ENCODE measurements at places on chromosomes 4 and X.

DNA sequence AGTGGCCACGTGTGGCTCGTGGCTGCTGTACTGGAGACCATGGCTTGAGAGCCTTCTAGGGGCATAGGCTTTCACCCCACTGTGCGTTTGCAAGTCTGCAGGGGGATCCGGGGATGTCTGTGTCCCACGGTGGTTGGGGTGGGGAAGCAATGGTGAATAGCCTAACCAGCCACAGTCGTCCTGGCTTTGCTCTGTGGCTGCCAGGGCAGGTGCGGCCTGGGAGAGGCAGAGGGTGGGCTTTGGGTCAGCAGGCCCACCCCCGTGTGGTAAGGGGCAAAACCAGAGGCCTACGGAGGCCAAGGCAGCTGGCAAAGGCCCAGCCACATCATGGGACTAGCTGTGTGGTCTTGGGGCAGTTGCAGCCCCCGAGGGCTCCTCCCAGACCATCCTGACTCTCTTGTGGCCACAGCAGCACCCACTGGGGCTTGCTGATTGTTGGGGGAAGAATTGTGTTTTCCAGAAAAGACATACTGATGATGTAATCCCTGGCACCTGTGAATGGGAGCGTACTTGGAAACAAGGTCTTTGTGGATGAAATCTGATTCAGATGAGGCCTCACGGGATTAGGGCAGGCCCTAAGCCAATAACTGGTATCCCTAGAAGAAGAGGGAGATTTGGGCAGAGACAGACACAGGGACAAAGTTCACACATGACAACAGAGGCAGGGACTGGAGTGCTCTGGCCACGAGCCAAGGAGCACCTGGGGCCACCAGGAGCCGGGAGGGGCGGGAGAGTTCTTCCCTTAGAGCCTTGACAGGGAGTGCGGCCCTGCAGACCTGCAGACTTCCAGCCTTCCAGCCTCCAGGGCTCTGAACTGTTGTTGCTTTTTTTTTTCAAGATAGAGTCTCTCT lies 2.9 kb downstream of the CPZ start:
- no peak for DNase-seq

GRCh38 chr4:171889681-171890080 lies 76.5 kb downstream of the GALNTL6 start:
- no peak for DNase-seq

DNA sequence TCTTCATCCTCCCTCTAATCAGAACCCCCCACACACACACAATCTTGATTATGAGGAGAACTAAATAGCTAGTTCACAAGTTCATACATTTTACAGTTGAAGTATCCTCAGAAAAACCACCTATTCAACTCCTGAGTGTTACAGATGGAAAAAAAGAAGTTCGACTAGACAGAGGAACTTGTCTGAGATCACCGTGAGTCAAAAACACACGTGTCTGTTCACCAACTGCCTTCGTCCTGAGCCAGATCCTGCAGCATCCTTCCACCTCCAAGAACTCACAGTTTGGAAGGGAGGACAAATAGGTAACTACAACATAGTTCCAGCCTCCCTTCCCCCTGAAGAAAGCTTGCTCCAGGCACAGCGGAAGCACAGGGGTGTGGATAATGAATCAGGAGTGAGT lies 19.0 kb upstream of the IRAK1 start:
- no peak for DNase-seq

GRCh38 chr4:75561789-75562188 lies 5.9 kb downstream of the ODAPH start:
- peak; percentile 4 for DNase-seq

DNA sequence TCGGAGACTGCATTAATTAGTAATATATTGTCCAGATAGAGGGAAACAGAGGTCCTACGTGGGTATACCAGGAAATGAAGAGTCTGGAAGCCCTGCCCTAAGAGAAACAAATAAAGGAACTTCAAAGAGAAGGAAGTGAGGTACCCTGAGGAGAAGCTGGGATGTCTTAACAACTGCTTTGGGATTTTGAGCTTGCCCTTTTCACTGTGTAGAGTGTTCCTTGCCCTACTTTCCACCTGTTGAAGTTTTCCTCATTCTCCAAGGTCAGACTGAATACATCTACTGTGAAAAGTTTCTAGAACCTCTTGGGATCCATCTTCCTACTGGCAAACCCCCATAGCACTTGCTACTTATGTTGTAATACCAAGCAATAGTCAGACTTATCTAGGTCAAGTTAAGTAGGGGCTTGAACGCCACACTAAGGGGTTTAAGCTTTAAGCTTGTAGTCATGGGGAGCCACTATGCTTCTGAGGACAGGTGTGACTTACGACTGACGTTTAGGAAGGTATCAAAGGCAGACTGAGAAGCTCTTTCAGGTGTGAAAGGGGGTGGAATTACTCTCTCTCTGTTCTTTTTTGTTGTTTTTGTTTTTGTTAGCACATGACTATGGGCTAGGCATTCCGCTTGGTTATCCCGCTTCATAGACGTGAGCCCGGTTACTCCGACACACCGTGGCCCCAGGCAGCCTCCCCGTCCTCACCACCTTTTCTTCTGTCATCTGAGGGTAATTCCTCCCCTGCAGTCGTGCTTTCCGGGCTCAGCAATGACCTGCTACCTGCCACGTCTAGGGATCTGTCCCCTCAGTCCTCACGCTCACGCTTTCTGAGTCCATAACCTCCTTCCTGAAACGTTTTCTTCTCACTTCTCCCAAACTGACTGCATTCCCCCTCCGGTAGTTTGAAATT lies 959 bp upstream of the REST start:
- DNase-seq, result no peak

DNA sequence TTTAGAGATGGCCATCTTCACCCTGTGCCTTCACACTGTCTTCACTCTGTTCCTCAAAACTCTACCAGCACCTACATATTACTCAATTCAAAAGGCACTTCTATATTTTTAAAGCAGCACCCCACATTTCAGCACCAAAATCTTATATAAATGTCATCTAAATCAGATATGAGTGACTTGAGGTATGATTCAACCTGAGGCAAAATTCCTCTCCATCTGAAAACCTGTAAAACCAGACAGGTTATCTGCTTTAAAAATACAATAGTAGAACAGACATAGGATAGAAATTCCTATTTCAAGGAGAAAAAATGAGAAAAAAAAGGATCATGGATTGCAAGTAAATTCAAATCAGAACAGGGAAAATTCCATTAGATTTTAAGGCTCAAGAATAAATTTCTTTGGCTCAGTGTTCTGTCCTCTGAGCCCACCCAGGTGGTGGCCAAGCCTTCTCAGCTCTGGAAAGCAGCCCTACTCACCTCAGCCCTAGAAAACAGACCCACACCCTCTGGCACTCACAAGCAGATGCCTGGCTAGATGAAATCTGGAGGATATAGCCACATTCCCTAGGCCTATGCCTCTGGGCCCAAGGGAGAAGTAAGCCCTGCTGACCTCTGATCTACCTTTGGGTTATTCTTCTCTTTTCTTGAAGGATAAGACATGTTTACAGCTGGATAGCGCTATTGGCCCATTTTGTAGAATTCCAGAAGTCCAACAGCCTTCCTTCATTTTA lies 240.4 kb upstream of the ZCCHC13 start:
- no peak for DNase-seq

DNA sequence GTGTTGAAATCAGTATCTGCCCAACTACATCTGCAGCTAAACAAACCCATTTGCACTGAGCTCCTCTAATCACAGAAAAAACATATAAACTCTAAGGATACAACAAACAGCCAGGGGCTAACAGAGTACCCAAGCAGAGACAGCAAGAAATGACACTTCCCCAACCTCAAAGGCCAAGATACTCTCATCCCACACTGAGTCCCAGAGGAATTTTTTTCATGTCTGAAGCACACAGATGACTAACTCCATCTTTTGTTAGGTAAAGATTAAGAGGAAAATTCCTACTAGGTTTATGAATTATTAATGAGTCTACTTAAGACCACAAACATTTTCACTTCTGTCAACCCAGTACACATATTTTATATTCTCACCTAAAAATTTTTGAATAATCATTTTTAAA lies 31.6 kb downstream of the SEPSECS start:
- DNase-seq, result no peak

DNA sequence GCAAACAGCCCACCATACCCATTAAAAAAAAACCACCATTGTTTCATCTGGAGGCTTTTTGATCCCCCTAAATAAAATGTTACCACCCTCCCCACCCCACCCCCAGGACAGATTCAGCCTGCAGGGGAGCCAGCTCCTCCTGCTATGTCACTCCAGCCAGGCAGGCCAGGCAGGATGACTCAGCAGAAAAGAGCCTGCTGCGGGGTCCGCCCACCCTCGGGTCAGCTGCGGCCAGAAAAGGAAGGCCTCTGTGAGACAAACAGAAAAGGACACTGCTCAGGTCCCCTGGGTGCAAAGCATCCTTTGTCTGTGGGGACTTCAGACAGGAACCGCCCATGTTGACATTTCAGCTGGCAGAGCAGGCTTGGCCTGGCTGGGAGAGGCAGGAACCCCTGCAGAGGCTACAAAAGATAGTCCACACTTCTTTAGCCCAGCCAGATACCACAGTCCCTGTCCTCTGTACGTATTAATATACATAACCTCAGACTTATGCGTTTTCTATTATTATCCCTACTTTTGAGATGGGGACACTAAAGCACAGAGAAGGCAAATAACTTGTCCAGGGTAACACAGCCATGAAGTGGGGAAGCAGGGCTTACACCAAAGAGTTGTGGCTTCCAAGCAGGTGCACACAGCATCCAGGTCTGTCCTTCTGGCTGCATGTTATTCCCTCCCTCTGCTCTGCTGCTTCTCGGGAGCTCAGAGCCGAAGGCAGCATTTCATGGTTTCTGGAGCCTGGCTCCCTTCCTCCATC lies 147.7 kb downstream of the CPEB2 start:
- DNase-seq, result peak; percentile 87

GRCh38 chr4:40265910-40266274 lies 69.1 kb downstream of the RHOH start:
- DNase-seq, result no peak

DNA sequence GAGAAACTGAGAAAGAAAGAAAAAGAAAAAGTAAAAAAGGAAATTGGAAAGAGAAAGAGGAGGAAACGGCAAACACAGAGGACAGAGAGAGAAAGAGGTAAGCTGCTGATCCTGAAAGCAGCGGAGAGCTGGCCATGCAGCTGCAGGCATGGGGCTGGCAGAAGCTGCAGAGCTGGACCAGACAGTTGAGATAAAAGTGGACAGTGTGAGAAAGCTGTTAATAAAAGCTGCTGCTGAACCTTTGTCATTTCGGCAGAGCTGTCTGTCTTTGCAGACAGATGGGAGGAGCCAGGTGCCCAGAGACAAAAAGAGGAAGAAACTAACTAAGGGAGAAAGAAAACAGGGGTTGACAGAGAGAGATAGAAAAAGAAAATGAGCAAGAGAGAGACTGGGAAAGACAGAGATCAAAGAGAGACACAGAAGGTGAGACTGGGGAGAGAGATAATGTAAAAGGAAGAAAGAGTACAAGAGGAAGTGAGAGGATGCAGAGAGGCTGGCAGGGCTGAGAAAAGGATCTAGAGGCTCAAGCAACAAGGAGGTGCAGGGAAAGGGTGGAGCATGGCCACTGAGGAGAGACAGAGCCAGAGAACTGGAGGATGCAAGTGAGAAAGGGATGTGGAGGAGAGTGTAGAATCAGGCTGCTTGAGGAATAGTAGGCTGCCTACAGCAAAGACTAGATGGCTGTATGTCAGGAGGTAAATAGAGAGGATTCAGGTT lies 376.8 kb upstream of the FGF16 start:
- DNase-seq, result no peak

DNA sequence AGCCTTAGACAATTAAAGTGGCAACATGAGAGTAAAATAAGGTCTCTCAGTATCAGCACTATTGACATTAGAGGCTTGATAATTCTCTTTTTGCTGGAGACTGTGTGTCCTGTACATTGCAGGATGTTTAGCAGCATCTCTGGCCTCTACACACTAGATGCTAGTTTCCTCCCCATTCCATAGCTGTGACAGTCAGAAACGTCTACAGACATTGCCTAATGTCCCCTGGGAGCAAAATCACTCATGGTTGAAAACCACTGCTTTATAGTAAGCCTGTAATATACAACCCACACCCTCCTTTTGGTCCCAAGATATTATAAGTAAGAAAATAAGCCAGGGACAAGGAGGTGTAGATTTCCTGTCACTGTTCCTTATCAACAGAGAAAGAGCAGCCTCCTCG lies 166.0 kb downstream of the FRMPD4 start:
- no peak for DNase-seq

- no peak for DNase-seq
Measured at GRCh38 chrX:38675856-38676255, 114.5 kb downstream of the TSPAN7 start.

- DNase-seq, result peak; percentile 81
Measured at GRCh38 chrX:134622813-134623185, 35.5 kb downstream of the PLAC1 start.

DNA sequence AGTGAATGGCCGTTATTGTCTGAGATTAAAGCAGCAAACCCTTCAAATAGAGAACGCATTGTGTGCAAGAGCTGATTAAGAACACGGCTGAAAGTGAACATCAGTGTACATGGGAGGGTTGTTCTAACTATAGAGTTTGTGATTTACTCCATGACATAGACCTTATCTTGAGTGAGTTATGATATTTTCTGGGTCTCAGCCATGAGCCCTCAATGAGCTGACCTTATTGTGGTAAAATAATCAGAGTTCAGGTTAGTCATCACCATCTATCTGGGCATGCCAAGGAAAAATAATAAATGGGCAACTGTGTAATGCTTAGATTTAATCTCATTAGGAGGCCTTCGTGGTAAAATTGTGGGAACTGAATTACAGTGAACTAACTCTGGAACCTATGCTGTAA lies 33.2 kb upstream of the CLDN24 start:
- peak; percentile 73 for DNase-seq

GRCh38 chrX:113058634-113059033 lies 218.0 kb upstream of the AMOT start:
- peak; percentile 29 for DNase-seq

- no peak for DNase-seq
Measured at GRCh38 chr4:6561173-6561516, 13.8 kb upstream of the MAN2B2 start.

- DNase-seq, result no peak
Measured at GRCh38 chr4:170051402-170051801, 25.2 kb upstream of the MFAP3L start.

- no peak for DNase-seq
Measured at GRCh38 chrX:48827654-48827968, 1.3 kb downstream of the ERAS start.

- DNase-seq, result no peak
Measured at GRCh38 chr4:4912155-4912554, 52.7 kb downstream of the MSX1 start.

DNA sequence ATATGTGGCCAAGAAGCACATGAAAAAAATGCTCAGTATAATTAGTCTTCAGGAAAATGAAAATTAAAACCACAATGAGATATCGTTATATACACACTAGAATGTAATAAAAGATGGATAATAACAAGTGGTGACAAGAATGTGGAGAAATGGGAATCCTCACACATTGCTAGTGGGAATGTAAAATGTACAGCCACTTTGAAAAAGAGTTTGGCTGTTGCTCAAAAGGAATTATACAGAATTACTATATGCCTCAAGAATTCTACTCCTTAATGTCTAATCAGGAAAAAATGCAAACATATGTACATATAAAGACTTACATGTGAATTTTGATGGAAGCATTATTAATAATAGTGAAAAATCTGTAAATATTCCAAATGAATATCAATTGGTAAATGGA lies 102.2 kb downstream of the SPCS3 start:
- no peak for DNase-seq
